GM12892 (cell line): ENCODE measurements at places on chromosomes 4 and X.

- no peak for DNase-seq
Observed at GRCh38 chr4:53380221-53380620, 2.8 kb downstream of the FIP1L1 start.

- DNase-seq: no peak
Observed at GRCh38 chr4:139596034-139596683, 40.1 kb upstream of the SETD7 start.

DNA sequence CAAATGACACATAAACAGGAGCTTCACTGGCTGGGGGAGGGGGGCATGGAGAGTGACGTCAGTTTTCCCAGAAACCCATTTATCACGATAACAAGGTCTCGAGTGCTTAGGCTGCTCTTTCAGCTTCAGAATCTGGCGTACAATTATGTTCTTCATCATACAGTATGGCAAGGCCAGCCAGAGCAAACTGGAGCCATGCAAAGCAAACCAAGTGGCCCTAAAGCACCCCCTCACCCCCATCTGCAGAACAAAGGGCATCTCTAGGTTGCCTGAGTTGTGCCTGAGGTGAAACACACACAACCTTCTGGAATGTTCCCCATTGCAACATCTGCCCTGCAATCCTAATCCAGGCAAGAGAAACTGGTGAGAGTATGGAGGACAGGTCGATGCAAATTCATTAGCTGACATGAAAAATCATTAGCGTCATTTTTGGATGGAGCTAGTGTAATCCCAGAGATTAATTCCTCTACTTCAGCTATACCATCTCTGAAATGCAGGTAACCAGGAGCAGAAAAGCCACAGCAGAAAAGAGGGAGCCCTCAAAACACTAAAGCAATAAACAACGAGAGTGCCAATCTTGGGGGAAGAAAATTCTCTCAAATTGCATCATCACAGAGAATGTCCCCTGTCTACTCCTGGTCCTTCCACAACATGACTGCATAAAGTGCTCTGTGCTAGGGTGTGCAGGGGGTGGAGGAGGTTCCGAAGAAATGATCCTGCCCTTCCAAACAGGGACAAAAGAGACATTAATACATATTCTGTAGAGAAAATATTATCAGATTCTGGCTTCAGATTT lies 1.8 kb downstream of the SEPTIN6 start:
- DNase-seq: no peak

- no peak for DNase-seq
Observed at GRCh38 chr4:184721254-184721653, 12.6 kb downstream of the CENPU start.

GRCh38 chrX:123308658-123309057 lies 124.6 kb downstream of the GRIA3 start:
- DNase-seq: no peak

GRCh38 chr4:7365462-7366179 lies 69.1 kb downstream of the PSAPL1 start:
- no peak for DNase-seq

DNA sequence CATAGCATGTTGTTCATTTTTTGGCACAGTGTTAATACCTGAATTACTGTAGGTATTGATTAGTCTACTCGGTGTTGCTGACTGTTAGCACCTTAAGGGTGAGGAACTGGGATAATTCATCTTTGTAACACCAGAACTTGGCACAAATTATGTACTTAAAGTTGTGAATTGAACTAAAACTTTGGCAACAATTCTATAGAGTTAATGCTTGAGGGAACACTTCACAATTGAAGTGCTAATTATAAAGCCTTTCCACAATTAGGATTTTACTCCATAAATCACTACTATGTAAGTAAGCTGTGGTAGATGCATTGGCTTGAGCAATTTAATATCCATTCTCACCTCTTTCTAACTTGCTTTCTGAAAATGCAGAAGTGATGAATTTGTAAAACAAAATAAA lies 686.7 kb downstream of the PDHA2 start:
- no peak for DNase-seq

- DNase-seq: no peak
Observed at GRCh38 chrX:10756441-10756840, 136.1 kb upstream of the MID1 start.

DNA sequence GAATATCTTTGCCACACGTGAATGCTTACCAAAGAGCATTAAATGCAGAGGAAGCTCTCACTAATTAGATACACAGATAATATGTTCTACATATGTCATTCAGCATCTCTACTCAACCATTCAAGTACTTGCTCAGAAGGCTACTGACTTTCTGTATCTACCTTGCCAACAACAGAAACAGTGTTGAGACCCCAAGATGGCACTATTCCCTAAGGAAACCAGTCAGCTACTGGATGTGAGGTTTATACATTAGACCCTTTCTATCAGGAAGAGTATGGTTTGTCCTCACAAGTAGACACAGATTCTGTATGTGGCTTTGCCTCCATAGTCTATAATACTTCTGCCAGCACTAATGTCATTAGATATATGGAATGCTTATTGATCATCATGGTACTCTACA lies 443.9 kb upstream of the INTU start:
- DNase-seq: no peak

- no peak for DNase-seq
Observed at GRCh38 chrX:2901367-2902036, 27.6 kb downstream of the ARSD start.

- no peak for DNase-seq
Observed at GRCh38 chr4:23438764-23439163, 451.1 kb downstream of the PPARGC1A start.

DNA sequence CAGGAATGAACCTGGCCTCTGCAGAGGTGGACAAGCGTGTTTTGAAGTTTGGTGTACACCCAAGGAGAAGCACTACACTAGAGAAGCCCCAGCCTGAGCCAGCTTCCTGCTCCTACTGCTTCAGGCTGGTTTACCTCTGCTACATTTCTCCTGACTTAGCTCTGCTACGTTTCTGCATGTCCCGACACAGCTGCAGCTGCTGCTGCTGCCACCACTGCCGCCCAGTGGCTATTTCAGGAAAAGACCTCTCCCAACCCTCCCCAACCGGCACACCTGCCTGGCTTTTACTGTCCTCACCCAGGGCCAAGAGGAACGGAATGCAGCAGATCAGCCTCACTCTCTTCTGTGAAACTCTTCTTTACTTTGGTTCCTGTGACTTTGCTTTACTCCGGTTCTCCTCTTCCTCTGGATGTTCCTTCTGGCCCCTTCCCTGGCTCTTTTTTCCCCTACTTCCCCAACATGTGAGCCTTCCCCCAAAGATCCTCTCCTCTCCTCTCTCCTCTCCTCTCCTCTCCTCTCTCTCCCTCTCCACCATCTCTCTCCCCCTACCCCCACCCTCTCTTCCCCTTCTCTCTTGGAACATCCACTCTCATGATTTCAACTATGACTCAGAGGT lies 3.1 kb upstream of the P2RY4 start:
- DNase-seq: no peak

GRCh38 chr4:89657931-89658700 lies 178.8 kb downstream of the SNCA start:
- DNase-seq: no peak

GRCh38 chr4:59814402-59815010 lies 1385.6 kb upstream of the ADGRL3 start:
- no peak for DNase-seq

- DNase-seq: no peak
Observed at GRCh38 chr4:151519728-151520415, 110.9 kb downstream of the FHIP1A start.

DNA sequence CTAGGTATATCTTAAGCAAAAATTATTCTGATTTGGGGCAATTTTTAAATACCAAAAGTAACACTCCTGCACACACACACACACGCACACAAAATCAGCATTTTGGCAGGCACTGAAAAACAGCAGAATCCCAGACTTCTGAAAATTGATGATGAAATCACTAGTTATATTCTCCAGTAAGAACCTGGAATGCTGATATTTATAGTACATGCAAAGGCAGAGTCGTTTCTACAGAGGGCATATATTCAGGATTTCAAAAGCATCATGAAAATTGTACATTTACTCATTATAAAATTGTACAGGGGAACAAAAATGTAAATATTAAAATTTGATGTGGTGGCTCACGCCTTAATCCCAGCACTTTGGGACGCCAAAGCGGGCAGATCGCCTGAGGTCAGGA lies 352.5 kb upstream of the PITX2 start:
- DNase-seq: no peak

DNA sequence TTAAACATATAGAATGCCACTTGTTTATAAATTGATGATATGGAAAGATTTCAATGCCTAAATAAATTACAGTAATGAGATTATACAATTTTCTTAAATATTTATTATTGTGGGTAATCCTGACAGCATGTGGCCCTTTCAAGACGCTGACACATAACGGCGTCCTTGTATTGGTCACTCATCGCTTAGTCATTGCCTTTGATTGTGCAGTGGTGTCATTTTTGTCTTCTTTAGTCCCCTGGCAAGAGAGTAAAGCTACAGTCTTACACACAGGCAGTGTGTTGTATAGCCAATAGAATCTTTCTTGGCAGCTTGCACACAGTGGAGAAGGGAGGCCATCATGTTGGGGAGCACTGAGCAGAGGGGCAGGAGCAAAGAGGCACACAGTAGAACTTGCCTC lies 361.8 kb upstream of the GALNT7 start:
- DNase-seq: no peak

DNA sequence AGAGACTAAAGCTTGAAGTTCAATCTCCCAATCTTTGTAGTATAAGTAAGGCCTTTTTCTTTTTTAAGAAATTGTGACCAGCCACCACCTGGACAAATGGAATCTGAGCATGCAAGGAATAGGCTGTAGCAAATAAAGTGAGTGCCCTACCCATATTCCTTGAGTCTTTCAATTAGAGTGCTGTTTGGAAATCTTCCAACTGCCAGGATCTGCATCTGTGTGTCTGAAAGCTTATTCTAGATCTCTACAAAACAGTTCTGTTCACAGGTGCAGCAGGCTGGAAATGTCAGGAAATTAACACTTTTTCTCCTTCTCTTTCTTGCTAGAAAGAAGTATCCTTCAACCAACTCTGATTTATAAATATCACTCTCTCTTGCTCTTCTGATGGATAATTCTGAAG lies 76.7 kb upstream of the NDST3 start:
- DNase-seq: no peak

GRCh38 chrX:95950679-95951078 lies 734.0 kb upstream of the DIAPH2 start:
- no peak for DNase-seq

DNA sequence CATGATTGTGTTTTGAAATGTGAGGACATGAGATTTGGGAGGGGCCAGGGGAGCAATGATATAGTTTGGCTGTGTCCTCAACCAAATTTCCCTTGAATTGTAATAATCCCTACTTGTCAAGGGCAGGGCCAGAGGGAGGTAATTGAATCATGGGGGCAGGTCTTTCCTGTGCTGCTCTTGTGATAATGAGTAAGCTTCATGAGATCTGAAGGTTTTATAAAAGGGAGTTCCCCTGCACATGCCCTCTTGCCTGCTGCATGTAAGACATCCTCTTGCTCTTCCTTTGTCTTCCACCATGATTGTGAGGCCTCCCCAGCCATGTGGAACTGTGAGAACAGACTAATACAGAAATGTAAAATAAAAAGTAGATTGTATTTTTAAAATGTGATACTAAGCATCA lies 1294.9 kb downstream of the ADGRL3 start:
- DNase-seq: no peak

- no peak for DNase-seq
Observed at GRCh38 chrX:133563705-133564104, 148.4 kb upstream of the GPC4 start.

DNA sequence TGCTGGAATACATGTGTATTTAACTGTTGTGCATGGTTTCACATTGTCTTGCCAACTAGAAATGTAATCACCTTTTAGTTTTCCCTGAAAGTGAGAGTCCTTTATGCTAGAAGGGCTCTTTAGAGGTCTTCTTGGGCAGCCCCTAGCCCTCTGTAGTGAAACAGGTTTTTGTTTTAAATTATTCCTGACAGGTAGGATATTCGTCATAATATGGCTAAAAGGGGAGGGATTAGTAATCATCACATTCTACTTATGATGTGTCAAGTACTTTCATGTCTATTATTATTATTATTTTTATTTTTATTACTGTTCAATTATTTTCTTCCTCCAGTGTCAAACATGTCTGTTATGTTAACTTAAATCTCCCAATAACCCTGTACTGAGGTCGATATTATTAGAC lies 35.5 kb downstream of the MSN start:
- no peak for DNase-seq

DNA sequence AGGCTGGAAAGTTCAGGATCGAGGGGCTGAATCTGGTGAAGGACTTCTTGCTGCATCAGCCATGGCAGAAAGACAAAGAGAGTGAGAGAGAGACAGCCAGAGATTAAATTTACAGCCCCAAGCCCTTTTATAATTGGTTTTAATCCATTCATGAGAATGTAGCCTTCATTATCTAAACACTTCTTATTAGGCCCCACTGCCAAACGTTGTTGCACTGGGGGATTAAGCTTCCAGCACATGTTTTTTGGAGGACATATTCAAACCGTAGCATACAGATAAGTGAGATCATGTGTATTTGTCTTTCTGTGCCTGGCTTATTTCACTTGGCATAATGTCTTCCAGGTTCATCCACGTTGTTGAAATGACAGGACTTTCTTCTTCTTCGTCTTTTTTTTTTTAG lies 524.7 kb downstream of the SPRY1 start:
- DNase-seq: no peak

DNA sequence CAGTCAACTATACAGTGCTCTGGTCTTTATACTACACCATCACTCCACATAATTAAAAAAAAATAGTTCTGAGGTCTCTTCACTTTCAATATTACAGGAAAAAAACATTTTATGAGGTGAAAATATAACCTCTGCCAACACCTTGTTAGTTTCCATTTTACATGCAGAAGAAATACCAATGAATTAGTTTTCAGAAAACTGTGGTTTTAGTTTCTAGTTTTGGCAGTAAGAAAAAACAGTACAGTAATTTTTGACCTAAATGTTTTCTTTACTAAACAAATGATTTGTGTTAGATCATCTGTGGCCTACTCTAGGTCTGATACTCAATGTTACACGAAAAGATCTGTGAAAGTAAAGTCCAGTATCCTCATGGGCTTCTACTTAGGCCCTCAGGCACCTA lies 10.0 kb downstream of the SULT1E1 start:
- no peak for DNase-seq

DNA sequence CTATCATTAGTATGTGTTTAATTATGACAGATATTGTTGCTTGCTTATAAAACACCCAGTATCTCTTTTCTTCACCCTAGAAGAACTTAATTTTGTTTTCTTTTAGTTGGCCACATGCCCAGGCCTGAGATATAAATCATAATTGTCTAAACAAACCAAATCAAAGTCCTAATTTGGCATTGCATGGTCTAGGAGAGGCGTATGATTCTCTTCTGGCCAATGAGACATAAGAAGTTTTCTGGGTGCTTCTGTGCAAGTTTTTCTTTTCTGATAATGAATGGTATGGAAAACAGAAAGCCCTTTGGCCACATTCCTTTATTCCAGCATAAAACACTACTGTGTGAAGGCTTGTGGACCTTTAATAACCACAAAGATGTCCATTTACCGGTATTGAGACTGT lies 192.9 kb upstream of the CTSO start:
- DNase-seq: no peak

GRCh38 chr4:155552180-155552579 lies 114.5 kb upstream of the GUCY1A1 start:
- DNase-seq: no peak
